ENCODE measurements at places on chromosomes 5 and 9.

GRCh38 chr5:169629847-169630548 lies 7.1 kb upstream of the DOCK2 start:
- no peak for DNase-seq

GRCh38 chr5:52378237-52378636 lies 409.5 kb upstream of the ITGA1 start:
- no peak for DNase-seq

- no peak for DNase-seq
These were observed 7.6 kb upstream of the AK3 start for GRCh38 chr9:4748612-4749011.

DNA sequence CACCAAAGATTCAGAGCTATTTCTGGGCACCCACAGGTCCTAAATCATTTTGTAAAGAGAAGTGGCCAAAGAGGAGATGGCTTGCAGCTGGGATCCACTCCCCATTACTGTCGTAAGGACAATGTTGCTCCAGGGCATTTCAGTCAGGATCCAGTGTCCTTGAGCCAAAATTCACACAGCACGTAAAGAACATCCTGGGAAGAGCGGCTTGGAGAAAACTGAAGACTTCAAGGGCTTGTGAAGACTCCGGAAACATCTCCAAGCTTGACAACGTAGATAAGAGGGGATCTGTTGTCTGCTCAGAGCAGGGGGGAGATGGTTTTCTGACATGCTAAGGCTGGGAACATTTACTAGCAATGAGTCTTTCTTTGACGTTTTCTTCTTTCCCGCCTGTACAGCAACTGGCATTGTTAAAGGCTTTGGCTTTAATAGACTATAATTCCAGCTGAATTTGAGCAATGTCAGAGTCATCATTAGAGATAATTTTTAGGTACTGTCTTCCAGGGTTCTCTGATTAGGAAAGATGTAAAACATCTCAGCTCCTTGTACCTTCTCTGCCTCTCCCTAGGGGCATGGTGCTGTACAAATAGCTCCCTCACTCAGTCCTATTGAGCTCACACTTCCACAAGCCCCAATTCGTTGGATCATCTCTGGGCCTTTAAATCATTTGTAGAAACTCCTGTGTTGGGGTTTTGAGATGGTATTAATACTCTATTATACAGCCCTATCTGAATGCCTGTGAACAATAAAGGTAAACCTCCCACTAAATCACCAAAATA lies 39.7 kb downstream of the EGFLAM start:
- no peak for DNase-seq

GRCh38 chr5:115064380-115064779 lies 105.3 kb downstream of the TRIM36 start:
- no peak for DNase-seq

GRCh38 chr5:7087719-7088297 lies 308.1 kb upstream of the ADCY2 start:
- no peak for DNase-seq

DNA sequence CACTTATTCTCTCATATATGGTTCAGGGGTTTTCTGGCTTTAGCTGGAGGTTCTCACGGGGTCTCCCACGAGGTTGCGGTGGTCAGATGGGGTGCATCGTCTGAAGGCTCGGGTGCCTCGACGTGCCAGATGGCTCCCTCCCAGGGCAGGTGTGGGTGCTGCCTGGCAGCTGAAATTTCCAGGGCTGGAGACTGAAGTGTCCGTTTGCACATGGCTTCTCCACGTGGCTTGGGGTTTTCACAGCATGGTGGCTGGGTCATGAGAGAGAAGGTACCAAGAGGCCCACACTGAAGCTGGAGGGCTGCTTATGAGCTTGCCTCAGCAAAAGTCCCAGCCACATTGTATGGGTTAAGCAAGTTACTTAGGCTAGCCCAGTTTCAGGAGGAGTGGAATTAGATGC lies 218.6 kb downstream of the AGTPBP1 start:
- DNase-seq: no peak

GRCh38 chr5:17794201-17794600 lies 159.9 kb downstream of the TAF11L14 start:
- DNase-seq: no peak

DNA sequence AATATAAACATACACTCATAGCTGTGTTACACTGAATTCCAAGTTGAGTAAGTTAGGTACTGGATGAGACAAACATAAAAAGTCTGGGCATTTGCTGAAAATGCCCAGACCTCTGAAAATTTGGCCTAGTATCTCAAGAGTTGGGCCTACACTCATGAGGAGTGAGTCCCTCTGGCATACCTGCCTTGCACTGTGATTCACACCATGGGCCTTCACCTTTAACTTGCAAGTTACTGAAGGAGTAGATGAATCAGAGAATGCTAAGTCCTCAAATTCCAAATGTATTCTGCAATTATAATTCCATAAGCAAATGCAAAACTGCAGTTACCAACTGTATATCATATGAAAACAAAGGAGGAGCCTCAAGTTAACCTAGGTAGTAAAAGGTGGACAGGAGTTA lies 32.3 kb upstream of the C9orf40 start:
- DNase-seq: no peak

- no peak for DNase-seq
These were observed 94.2 kb upstream of the RUSC2 start for GRCh38 chr9:35395706-35396101.

GRCh38 chr5:178536541-178537466 lies 53.4 kb downstream of the COL23A1 start:
- no peak for DNase-seq

DNA sequence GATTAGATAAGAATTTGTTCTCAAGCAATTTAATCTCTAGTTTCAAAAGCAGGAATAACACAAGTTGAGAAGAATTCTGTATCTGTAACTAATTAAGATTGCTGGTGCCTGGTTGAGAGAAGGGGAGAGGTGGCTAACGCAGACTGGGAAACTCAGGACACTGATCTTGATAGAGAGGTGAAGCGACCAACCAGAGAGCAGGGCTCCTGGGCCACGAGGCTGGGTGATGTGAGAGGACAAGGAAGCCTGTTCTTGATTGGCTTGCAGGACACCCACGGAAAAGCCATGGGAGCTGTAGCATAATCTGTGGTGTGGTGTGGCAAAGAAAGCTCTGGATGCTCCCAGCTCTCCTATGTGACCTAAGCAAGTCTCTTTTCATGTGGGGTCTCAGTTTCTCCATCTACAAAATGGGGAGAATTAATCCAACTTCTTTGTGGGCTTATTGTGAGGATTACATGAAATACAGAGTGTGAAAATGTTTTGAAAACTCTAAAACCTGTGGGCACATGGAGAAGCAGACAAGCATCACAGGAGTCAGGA lies 594.1 kb upstream of the BRINP1 start:
- DNase-seq: no peak

- no peak for DNase-seq
These were observed 158.7 kb downstream of the NMUR2 start for GRCh38 chr5:152246401-152246800.

- DNase-seq: no peak
These were observed 77.4 kb downstream of the ATPSCKMT start for GRCh38 chr5:10172247-10172646.

- no peak for DNase-seq
These were observed 2.1 kb downstream of the NADK2 start for GRCh38 chr5:36239370-36240293.

GRCh38 chr5:158368686-158369085 lies 509.7 kb upstream of the CLINT1 start:
- DNase-seq: no peak

GRCh38 chr5:141849415-141850243 lies 28.6 kb downstream of the PCDH1 start:
- DNase-seq: peak; percentile 59

DNA sequence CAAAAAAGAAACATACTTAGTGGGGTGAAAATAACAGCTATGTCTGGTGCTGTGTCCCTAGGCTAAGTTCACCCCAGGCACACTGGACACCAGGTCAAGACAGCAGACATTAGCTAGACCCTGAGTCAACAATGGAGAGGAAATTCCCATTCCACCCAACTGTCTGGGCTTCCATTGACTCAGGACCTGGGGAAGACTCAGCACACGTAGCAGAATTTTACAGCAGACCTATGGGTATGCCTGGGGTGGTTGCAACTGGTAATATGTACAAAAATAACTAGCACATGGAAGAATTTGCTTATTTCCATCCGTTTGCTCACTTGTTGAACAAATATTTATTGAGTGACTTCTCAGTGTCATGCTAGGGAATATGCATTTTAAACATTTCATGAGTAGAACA lies 117.0 kb downstream of the GAS1 start:
- no peak for DNase-seq

DNA sequence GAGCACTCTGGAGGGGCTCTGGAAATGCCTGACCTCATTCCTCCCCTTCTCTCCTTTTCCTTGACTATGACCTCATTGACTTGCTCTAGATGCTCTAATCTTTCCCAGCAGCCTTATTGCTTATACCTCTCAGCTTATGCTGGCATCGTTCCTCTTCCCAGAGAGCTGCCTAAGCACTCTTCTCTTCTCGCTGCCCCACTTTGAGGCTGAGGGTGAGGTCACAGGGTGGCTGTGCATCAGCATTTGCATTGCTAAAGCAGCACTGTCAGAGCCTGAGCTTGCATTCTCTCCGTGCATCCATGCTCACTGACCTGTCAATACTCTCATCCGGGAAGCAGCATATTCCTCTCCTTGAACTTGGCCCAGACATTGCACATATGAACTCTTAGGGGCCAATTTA lies 96.4 kb upstream of the NTRK2 start:
- no peak for DNase-seq

- no peak for DNase-seq
These were observed 57.1 kb upstream of the ANKH start for GRCh38 chr5:14928661-14929060.

DNA sequence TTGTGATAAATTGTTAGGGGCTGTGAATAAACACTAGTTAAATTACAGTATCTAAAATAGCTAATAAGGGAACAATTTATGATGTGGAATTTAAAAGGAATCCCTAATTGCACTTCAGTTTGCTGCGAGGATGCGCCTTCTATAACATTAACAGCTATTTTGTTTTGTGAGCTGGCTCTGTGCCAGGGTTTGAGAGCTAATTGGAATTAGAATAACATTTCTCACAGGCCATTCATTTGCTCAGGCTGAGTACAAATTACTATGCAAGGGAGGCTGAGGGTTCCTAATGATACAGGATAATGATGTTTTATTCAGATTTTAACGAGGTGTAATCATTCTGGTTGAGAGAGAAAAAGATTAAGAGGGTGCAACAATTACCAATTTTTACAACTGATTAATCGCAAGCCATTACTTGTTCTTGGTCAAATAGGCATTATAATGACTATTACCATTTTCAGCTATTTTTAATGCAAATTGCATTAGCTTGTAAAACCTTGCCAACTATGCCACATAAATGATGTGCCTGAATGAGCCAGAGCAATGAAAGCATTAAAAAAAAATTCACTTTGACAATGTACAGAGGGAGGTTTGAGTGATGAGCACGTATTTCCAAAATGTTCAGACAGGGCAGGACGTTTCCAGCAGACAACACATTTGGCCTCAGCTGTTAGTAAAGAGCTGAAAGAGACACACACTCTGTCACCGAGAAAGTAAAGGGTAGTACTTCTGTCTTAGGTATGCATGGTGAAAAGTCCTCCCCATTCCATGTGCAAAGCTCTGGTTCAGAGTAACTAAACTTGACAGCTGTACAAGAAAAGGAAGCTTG lies 576.5 kb downstream of the TLE1 start:
- DNase-seq: no peak

GRCh38 chr9:2919347-2919746 lies 75.5 kb upstream of the PUM3 start:
- DNase-seq: no peak

DNA sequence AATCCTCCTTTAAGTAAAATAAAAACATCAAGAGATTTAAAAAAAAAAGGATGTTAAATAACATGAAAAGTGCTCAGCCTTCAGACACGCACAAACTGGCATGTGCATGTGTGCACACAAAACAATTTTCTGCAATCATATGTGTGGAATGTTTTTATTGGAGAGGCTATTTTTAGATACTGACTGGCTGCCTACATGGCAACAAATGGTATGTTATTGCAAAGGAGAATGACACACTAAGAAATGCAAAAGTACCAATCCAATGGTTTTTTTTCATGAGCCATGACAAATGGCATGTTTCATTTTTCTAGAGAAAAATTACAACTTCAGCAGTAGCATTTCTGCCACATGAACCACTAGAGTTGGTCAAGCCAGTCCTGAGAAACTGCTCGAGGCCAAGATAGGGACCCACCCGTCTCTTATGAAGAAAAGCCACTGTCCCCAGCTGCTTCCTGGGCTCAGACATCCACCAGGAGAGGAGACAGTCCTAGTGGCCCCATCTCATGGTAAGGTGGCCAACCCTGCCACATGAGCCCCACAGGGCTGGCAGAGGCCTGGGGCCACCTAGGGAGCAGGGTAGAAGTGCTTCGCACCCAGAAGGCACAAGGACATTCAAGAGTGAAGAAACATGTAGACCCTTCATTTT lies 116.4 kb downstream of the MYO10 start:
- DNase-seq: no peak

- no peak for DNase-seq
These were observed 20.9 kb downstream of the CDHR2 start for GRCh38 chr5:176570044-176570443.

GRCh38 chr9:124423591-124423990 lies 8.3 kb upstream of the PSMB7 start:
- DNase-seq: no peak

DNA sequence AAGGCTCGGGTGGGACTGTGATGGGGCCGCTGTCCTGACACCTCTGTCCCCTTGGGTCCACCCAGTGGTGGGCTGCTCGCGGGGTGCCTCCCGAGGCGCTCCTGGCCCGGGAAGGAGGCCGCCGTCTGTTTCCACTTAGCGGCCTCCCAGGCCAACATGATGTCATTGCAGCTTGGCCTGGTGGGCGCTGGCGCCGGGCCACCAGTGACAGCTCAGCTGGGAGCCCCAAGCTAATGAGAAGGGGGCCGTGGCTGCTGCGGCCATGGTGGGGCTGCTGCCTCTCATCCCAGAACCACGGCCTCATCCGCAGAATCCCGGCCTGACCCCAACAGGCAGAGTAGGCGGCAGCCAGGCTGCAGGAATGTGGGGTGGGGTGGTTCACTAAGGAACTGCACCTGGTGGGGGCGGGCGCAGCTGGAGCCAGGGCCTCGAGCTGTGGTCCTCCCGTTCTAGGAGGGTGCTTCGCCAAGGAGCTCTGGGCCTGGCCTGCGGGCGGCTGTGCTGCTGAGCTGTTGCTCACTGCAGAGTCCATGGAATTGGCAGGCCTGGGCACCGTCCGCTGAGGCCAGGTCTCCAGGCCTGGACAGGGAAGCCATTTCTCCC lies 123.5 kb upstream of the COL5A1 start:
- no peak for DNase-seq

- DNase-seq: no peak
These were observed 22.3 kb upstream of the ZNF474 start for GRCh38 chr5:122107016-122107415.

DNA sequence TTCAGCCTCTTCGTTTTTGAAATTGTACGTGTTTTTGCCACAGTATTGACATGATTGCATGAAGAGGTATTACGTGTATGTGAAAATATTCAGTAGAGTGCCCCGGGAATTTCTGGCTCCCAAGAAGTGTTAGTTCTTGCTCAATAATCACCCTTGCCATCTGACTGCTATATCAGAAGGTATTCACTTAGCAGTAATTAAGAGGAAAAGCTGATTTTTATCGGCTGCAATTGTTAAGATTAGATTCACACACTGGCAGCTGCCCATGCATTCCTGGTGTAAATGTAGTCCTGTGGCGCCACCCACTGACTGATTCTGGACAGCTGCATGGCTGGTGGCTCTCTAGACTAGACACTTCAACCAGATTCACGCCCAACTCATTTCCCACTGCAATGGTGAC lies 440.1 kb upstream of the ADAMTS16 start:
- no peak for DNase-seq

Measured in stimulated activated CD4-positive, alpha-beta T cell treated with anti-CD3 and anti-CD28 coated beads, Interleukin-15, amount 100 ng/mL, for 1 hour (primary cell).